Activated CD4-positive, alpha-beta T cell treated with anti-CD3 and anti-CD28 coated beads, Interleukin-2, amount 10 ng/mL, durations not matched to agents 7 days and 5 days (primary cell): ENCODE measurements at places on chromosomes 11 and 22.

DNA sequence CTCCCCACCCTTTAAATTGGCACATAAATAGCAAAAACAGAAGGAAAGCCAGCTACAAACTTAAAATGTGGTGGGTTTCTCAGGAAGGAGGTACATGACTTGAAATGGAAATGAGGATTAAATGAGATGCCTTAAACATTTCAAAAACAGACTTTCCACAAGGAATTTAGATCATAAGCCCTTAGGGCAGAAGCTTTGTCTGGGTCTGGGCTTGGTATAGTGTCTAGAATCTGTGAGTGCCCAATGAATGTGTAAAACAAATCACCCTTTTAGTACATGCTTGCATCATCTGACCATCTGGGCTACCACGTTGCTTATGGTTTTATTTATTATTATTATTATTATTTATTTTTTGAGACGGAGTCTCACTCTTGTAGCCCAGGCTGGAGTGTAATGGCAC, 37.1 kb upstream of the CREB3L1 start:
- DNase-seq, result no peak

DNA sequence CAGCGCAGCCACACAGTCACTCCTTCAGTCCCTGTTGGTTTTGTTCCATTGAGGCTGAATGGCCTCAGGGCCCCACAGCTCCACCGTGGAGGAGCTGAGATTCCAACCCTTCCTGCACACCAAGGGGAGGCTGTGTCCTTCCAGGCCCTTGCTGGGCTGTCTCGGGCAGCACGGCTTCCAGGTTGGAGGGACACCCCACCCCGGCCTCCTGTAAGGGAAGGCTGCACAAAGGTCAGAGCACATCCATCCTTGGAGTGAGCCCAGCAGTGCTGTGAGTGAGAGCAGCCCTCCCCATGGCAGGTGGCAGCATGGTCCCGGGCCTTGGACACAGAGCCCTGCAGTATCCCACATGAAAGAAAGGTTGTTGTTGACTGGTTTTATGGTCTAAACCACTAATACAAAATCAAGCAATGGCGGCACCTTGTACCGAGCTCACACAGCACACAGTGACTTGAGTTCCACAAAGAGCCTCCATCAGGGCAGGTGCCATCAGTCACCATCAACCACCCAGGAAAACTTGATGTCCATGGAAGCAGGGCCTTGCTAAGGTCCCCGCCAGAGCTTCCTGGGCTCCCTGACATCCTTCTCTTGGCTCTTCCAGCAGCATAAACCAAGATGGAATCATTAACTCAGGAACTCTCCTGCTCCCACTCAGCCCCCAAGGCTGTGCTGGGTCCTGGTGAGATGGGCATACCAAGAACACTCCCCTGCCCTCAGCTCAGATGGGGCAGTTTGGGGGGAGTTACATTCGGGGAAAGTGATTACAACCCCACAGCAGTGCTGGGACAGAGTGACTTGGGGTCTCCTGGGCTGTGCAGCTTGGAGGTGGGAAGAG, 1500.4 kb downstream of the TBC1D22A start:
- no peak for DNase-seq

GRCh38 chr11:130937051-130937450, 20.8 kb upstream of the SNX19 start:
- DNase-seq, result no peak

GRCh38 chr22:20029550-20030225, 8.8 kb downstream of the TANGO2 start:
- DNase-seq, result no peak

DNA sequence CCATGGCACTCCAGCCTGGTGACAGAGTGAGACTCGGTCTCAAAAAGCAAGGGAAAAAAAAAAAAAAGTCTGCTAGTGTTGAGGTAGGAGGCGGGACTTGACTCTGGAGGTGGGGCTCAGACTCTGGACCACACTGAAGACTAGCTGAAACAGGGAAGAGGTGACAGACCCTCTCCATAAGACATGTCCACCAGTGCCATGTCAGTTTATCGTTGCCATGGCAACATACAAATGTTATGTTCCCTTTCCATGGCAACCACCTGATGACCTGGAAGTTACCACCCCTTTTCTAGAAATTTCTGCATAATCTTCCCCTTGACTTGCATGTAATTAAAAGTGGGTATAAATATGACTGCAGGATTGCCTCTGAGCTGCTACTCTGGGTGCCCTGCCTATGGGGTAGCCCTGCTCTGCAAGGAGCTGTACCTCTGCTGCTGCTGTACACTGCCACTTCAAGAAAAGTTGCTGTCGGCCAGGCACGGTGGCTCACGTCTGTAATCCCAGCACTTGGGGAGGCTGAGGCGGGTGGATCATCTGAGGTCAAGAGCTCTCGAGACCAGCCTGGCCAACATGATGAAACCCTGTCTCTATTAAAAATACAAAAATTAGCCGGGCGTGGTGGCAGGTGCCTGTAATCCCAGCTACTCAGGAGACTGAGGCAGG, 55.1 kb downstream of the KIAA1671 start:
- DNase-seq, result no peak

DNA sequence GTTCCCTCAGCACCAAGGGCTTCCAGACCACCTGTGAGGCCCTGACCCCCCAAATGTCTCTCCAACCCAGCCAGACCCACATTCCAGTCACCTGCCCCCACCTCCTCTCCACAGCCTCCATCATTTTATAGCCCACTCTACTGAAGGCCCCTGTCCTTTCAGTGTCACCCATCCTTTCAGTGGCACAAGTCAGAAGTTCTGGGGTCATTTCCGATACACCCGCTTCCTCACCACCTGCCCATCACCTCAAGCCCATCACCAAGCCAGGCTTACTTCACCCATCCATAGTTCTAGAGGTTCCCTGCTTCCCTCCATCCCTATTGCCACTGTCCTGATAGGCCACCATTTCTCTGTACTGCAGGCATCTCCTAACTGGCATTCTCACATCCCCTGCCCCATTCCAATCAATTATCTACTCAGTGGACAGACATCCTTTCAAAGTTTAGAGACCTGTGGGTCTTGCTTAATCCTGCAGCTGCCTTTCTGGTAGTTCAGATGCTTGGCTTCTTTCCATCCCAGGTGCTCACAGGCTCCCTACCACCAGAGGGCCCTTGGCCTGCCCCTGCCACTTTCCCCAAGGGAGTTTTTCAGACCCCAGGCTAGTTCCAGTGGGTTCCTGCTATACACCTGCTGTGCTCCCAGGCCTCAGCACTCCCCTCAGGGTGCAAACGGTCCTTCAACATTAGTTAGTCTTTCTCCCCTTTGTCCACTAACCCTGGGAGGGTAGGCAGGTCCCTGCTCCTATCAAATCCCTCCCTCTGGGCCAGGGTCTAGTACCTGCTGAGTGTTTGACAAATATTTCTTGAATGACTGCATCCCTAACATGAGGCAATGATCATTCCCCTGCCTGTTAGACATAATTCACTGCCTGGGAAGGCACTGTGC, 7.6 kb downstream of the KCNQ1OT1 start:
- DNase-seq, result no peak

DNA sequence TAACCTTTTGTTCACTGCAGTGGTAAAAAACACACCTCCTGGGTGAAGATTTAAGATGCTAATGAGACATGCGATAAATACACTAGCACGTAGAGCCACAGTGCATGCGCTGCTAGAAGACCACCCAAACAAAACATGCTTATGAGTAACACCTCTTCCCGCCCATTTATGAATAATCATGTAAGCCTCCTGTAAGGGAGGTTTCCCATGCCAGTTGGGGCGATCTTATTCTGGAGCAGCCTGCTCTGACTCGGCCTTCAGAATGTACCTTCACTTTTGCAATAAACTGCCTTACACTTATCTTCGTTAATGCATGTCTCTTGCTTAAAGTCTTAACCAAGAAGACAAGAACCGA, 18.1 kb upstream of the SCARF2 start:
- no peak for DNase-seq

GRCh38 chr22:45009606-45010531, at the start of gene PHF21B:
Gene PHF21B, minus strand, starts transcription at chr22:45010005. Its CDS starts 456 bp downstream, at chr22:45009549.
- DNase-seq, result no peak
